NCI-H526 treated with DMSO at 0.1 percent for 48 hours (cell line): ENCODE measurements at places on chromosomes 13 and 19.

DNA sequence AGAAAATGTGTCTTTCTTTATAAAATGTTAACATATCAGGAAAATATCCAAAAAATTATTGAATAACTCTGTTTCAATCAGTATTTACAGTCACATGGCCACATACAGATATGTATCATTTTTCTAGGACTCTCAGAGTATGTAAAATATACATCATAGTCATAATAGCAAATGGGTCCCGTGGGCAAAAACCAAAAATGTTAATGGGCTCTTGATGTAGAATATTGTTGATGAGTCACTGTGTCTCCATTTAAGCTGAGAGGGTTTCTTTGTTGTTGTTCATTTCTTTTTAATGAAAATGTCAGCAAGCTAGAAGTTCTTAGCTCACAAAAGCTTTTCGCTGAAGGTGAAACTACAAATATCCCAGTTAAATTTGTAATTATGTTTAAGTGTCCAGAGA lies 1713.1 kb upstream of the PCDH20 start:
- DNase-seq: no peak

DNA sequence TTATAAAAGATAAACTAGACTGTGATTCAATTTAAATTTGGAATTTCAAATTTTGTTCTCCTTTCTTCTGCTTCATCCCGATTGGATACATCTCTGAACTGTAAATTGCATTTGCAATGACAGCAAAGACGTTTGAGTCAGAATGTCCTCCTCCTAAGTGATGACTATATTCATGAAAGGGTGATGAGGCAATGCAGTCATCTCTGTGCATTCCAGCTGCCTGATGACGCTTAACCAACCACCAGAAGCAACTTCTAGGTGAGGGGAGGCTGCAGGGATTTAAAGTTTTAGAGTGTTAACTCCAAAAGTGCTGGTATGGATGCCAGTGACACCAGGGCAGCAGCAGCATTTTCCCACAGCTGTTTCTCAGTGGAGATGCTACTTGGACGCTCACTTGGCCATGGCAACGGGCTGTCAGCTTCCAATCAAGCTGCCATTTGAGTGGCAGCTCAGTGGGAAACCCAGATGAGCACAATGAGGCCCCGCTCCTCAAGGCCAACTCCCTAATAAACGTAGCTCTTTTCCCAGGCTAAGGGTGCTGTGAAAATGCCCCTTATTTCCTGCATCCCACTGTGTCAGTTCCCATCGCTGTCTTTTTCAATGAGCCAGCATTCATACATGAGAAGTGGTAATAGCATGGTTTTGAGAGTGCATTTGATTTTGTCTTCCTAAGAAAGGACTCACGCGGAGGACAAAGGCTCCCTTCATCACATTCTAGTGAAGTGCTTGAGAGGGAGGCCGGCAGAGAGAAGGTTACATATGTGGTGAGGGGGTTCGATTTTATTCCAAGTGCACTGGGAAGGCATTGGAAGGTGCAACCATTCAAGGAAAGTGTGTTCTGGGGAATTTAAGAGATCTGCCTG lies 45.2 kb upstream of the AMER2 start:
- DNase-seq: no peak

DNA sequence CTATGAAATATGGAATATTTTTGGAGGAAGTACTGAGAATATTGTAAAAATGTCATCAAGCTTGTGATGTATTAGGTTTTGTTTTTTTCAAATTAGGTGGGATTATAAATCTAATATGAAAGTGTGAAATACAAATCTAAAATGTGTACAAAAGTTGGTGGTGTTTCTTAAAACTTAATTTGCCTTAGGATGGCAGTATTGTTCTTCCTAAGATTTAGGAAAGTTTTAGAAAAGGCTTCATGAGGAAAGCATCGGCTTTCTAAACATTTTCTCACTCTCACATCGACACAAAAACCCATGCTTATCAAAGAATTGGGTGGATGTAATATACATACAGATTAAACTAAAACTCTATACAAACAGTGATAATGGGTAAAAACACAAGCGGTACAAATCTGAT lies 972.0 kb upstream of the PCDH20 start:
- no peak for DNase-seq

- DNase-seq: no peak
Observed at GRCh38 chr13:46495651-46496050, 57.3 kb upstream of the LRCH1 start.

- no peak for DNase-seq
Observed at GRCh38 chr13:93147946-93148345, 78.7 kb upstream of the GPC6 start.

DNA sequence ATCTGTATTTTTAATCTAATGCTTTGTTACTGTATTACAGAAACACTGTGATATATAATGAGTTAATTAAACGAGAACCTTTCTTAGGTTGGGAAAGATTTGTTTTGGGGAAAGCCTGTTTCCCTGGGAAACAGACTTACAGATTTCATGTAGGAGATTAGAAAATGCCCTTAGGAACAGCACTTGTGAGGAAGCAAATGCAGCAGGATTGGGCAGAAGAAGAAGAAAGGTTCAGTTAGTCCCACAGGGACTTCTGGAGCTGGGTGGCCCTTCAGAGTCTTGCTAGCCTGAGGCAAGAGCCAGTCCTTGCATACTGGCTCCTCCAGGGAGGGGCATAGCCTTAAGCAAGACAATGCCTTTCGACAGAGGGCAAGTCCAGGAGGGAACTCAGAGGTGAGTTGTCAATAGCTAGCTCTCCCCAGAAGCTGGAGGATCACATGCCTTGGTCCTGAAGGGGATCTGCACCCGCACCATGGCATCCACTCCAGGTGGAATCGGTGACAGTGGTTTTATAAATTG lies 36.8 kb downstream of the N4BP2L1 start:
- DNase-seq: no peak

DNA sequence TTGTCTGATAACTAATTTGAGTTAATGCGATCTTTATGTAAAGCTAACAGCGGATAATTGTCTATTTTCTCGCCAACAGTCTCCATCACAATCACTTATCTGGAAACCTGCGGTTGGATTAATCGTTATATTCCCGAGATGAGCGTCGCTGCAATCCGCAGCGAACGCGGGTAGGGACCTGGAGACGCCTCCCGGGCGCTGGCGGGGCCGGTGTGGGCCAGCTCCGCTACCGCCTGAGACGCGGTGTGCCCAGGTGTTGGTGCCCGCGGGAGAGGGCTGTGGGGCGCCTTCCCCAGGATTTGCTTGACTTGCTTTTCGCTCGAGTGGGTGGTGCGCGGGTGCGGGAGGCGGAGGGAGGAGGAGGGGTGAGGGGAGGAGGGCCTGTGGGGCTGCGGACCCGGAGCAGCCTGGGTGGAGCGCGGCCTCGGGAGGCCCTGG lies 38.3 kb downstream of the SOX1 start:
- no peak for DNase-seq

DNA sequence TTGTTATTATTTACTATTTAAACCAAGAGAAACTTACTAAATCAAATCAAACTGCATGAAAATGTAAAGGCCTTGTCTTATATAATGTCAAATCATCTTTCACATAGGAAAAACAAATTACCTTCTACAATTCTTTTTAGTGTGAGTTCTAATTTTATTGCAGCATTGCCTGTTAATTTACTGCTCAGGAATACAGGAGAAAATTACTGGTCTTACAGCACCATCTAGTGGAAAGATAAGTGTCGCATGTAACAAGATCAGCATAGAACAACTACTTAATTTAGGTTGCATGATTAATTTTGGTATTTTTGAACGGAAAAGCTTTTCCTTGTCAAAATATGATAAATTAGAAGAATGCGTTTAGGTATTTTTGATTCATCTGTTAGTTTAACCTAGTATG lies 502.7 kb downstream of the UQCRFS1 start:
- peak; percentile 47 for DNase-seq

DNA sequence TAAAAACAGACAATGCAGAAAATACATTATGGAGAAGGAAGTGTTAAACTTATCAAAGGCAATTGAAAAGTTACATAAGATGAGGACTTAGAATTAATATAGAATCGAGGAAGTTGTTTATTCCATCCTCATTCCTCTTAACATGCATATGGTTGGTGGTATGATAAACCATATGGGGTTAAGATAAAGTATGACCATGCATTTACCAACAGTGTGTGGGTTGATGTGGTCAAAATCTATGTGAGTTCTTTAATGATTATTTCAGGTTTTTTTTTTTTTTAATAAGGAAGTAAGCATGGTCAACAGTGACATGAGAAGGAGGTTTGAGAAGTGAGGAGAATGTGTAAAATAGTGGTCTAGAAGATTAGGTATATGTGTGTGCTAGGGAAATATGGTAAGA lies 94.5 kb downstream of the TDRD3 start:
- DNase-seq: no peak

- DNase-seq: no peak
Observed at GRCh38 chr13:93635616-93636032, 409.0 kb downstream of the GPC6 start.

DNA sequence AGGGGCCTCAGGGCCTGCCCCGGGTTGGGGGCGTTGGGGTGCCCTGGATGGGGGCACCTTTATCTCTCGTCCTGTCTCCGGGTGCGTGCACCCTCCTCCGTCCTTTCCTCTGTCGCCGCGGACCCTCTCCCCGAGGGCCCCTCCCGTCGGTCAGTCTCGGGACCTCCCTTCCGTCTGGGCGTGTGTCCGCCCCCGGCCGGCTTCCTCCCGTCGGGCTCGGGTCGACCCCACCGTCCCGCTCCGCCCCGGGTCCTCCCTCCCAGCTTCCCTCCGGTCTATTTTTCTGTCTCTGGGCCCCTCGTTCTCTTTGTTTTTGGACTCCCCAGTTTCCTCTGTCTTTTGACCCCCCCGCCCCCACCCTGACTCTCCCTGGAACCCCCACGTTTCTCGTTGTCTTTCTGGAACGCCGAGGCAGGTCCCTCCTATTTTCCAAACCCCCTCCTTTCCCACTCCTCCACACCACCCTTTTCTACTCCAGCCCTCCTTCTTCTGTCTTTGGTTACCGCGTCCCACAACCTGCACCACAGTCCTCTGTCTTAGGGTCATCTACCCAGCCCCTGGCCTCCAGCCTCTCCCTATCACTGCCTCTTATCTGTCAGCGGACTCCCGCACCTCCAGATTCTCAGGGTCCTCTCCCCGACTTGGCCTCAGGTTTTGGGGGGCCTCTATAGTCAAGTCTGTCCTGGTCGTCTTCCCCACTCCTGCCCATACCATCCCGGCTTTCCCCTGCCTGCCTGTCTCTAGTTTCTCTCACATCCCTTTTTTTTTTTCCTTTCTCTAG lies 757 bp downstream of the EGLN2 start:
- DNase-seq: no peak

GRCh38 chr13:59690857-59691500 lies 472.7 kb downstream of the DIAPH3 start:
- no peak for DNase-seq

GRCh38 chr13:92825938-92826596 lies 400.5 kb upstream of the GPC6 start:
- no peak for DNase-seq

DNA sequence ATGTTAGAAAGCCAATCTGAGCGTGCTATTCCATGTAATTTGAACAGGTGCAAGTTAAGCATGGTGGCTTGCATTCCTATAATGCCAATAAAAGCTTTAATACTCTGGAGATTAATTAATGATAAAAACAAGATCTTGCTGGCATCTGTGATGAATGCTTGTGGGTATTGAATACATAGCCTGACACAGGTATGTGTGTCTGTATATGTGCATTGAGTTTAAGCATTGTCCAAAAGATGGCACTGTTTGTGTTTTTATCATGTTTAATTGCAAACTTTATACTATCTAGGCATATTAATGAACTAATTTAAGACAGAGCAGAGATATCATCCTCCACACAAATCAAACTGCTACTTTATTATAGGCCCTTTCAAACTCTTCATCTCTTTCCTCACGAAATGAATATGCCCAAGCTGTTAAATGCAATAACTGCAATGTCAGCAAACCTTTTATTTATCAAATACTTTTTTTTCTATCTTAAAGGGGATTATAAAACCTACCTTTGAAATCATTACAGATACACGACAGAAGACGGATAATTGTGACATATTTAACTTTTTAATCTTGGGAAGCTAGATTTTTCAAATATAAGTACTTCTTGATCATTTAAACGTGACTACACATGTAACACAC lies 86.5 kb downstream of the TNFSF11 start:
- DNase-seq: peak; percentile 8

DNA sequence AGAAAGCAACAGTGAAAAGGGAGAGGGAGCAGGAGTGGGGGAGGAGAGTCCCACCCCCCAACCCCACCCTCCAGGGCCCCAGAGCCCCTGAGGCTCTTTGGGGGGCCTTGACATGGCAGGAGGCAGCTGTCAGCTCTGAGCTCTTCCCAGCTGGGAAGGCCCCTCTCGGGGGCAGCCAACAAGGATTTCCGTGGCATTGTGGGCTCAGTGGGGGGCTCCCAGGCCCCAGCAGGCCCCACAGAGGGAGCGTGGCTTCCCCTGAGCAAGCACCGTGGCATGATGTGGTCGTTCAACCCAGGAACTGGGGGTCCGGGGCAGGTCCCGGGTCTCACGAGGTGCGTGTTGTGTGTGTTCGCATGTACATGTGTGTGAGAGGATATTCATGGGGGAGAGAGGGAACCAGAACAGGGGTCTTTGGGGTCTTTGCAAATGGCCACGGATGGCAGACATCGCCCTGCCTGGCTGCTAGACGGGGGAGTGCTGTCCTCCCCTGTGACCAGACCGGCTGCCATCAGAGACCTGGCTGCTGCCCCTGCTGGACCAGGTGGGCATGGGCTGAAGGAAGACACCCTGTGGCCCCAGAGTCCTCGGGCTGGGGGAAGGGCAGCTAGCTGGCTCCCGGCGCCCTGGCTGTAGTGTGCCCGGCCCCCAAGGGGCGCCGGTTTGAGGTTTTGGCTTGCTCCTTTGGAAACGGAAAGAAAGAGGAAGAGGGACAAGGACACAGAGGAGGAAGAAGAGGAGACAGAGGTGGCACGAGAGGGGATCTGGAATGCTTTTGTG lies 3.7 kb upstream of the AKAP8L start:
- DNase-seq: no peak

- no peak for DNase-seq
Observed at GRCh38 chr19:35514282-35514809, 897 bp upstream of the DMKN start.
